DMS 273 treated with DMSO at 0.1 percent for 48 hours (cell line): ENCODE measurements at places on chromosomes 1 and 21.

DNA sequence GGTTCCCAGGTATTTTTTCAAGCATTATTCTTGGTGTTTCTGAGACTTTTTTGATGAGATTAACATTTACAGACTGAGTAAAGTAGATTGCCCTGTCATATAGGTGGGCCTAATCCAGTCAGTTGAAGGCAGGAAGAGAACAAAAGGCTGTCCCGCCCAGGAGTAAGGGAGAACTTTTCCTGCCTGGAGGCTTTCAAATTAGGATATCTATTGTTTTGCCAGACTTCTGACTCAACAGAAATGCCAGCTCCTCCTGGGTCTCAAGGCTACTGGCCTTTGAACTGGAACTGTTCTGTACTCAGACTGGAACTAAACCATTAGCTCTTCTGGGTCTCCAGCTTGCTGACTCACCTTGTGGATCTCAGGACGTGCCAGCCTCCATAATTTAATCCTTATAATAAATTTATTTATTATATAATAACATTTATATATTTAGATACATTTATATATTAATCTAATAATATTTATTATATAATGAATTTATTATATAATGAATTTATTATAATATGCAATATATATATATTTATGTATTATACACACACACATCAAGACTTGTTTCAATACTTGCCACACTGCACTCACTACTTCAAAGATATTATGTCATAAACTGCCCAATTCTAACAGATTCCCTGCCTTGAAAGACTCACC is 510.8 kb upstream of the B3GALT2 start:
- no peak for DNase-seq

DNA sequence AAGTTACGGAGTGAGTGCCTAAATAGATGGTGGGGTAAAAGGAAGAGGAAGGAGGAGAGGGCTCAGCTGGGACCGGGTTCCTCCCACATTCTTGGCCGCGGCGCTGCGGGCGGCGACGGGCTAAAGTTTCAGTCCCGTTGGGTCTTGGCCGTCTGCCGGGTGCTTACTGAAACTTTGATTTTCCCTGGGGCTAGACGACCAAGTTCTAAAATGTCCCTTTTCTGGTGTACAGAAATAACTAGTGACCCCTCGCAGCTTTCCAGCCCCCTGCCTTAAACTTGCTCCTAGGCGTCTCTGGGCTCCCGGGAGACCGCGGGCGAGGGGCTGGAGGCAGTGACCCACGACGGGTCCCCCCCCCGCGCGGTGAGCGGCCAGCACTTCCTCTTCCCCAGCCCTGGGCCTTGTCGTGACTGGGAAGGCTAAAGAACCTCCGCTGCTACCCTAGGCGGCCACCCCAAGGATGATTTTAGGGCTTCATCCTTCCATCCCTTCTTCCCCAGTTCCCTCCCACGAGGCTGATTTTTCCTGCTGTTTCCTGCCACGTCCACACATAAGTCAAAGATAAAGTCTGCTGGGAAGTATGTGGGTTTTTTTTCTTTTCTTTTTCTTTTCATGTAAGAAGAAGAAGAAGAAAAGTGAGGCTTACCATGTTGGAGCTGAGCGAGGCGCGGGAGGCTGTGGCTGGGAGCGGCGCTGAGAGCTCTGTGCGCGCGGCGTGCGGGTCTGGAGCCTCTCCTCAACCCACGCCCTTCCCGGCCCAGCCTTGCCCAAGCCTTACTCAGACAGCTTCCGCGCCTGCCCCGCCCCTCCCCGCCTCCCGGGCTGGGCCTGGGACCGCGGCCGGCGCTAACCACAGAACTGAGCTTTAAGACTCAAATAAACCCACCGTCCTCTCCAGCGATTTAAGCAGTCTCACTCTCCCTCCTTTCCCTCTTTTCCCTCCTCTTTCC is at the start of gene S100A11:
TSS of gene S100A11 (minus strand) at position 738 of the 950 bp plus-strand sequence. CDS start at position 649, 89 bp downstream.
- no peak for DNase-seq

- no peak for DNase-seq
Measured at GRCh38 chr1:30061292-30062220, 661.8 kb downstream of the MATN1 start.

DNA sequence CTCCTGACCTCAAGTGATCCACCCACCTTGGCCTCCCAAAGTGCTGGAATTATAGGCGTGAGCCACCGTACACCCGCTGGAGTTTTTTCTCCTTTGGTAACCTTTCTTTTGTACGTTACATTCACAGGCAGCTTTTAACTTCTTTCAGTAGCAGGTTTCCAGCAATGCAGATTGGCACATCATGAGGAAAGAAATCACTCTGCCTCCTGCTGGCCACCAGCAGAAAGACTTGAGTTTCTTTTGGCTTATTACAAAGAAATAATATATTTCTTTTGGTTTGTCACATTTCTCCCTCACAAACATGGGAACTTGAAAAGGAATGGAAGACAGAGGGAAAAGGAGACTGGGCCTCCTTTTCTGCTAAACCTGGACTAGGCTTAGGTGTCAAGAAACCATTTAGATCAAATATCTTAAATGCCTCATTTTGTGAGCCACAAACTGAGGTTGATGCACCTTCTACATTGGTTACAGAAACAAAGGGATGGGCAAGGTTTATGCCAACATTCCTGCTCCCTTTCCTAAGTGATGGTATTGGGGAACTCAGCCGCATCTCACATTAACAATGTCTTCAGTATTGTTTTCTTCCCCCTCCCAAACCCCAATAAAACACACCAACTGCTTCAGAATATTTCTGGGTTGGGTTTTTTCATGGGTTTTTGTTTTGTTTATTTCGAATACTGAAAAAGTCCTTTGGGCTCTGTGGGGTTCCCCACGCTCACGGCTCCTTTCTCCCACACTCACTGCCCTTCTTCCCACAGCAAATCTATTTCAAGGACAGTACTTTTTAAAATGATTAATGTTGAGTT is 7.7 kb downstream of the ENSA start:
- peak; percentile 95 for DNase-seq

DNA sequence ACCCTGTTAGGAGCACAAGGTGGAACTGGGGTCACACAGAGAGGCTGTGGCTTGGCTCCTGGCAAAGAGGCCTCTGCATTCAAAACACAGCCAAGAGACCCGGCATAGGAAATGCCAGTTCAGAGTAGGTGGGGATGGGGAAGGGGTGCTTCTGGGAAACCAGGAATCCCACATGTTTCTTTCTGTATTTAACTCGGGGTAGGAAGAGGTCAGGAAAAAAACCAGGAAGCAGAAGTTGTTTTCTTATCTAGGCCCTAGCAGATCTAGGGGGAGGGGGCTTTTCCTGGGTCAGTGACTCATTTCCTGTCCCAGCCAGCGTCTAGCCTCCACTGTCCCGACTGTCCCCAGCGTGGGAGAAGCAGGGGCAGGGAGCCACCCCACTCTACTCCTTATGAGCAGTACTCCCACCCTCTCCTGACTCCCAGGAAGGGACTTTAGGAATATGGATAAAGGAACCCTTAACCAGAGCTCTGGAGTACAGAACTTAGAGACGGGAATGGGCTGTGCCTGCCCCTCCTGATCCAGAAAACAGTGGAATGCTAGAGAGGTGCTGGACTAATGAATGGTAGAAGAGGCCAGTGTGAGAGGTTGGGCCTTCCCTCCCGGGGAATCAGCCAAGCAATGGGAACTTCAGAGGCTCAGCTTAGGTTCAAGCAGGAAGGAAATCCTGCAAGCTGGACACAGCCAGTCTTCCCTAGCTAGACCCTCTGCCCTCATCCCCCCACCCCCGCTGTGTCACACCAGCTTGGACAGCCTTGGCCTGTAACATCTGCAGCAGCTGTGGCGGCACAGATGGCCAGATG is 5.7 kb downstream of the FHL3 start:
- no peak for DNase-seq

GRCh38 chr1:24540906-24541710 is 14.8 kb upstream of the NCMAP start:
- no peak for DNase-seq

- DNase-seq = no peak
Measured at GRCh38 chr1:109910963-109911798, 532 bp downstream of the CSF1 start.

- DNase-seq = no peak
Measured at GRCh38 chr21:45012662-45013259, 61.6 kb upstream of the ADARB1 start.

DNA sequence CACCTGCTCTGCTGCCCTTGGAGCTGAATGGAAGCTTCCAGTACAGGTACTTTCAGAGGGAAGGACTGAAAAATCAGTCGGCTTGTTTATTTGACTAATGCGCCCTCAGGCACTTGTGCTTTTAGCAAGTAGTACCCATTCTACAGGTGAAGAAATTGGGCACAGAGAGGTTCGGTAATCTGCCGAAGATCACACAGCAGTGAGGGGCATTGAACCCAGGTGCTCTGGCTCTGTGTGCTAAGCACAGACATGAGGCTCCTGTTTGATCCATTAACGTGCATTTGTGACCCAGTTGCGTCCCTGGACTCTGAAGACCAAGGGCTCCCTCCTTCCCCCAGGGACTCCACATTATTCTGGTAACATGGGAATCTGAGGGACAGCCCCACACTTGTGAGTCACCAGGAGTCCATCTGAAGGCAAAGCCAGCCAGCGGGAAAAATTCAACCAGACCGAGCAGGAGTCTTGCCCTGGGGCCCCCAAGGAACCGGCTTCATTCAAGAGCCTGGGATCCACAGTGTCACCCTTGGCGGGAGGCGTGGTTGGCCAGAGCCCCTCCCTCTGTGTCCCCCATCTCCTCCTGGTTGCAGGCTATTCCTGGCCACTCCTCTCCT is 192.4 kb upstream of the ARHGEF16 start:
- DNase-seq = no peak

DNA sequence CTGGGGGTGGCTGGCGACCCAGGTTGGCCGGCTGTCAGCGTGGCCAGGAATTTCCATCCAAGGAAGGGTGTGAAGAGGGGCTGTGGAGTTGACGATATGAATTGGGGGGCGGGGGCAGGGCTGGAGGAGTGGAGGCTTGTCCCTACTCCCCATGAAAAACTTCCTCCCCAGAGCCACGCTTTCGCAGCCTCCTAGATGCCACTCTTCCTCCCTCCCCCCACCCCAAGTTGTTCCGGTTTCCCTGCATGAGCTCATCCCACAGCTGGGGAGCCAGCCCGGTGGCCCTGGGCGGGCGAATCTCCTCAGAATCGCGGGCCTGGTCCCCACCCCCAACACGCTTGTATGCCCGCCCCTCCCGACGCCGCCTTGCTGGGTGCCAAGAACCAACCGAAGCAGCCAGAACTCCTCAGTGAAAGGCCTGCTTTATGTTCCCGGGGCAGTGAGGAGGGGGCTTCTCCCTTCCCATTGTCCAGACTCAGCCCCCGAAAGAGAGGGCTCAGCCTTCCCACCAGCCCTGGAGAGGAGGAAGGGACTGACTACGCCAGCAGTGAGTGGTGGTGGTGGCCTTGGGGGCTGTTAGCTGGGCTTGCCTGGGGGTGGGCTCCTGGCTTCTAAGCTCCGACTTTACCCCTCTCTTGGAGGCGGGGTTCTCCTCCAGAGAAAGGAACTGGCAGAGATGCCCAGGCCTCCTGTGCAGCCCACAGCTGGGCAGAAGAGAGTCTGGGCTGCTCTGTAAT is 1.8 kb upstream of the CSMD2 start:
- DNase-seq = no peak

- DNase-seq = no peak
Measured at GRCh38 chr1:93723110-93723509, 41.5 kb upstream of the BCAR3 start.

GRCh38 chr1:195898924-195899323 is 709.3 kb downstream of the KCNT2 start:
- no peak for DNase-seq

DNA sequence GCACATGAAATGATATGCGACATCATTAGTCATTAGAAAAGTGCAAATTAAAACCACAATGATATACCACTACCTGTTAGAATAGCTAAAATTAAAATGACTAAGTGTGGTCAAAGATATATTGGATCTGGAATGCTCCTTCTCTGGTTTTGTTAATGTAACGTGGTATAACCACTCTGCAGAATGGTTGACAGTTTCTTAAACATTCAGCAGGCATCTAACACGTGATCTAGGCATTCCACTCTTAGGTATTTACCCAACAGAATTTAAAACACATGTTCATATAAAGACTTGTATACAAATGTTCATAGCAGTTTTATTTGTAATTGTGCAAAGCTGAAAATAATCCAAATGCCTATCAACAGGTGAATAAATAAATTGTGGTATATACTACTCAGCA is 165.0 kb upstream of the PLXNA2 start:
- no peak for DNase-seq

GRCh38 chr1:43445606-43446387 is 7.9 kb downstream of the HYI start:
- DNase-seq = no peak

DNA sequence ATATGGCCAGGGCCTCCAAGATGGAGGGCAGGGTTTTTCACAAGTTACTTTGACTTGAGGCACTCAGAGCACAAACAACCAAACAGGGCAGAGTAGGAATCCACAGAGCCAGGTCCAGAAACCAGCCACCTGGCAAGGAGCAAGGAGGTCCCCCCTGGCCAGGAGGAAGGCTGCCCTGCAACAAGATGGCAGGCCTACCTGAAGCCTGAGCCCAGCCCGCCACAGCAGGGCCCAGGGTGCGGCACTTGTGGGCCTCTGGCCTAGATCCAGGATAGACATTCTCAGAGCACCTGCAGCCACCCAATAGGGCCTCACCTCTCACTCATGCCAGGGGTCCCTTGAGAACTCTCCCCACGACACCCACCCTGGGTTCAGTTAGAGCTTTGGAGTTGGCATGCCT is 11.5 kb downstream of the SH3BGRL3 start:
- no peak for DNase-seq

DNA sequence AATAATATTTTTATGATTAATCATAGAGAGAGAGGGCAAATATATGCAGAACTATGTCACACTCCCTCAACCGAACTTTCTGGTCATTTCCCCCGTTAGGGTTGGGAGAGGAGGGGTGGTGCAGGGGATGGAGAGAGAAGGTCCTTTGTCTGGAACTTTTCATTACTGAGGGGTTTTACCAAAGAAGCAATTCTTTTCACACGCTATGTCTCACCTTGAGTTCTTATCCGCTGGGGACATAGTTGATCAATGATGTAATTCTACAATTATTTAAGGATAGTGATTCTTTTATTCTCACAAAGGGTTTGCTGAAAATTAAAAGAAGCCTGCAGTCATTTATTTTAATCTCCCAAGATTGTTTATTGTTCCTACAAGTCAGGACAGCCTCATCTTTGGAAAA is 98.3 kb upstream of the RUNX1 start:
- DNase-seq = no peak

- DNase-seq = no peak
Measured at GRCh38 chr1:20083178-20083944, 13.4 kb downstream of the PLA2G5 start.

GRCh38 chr1:246587606-246588005 is 21.4 kb downstream of the CNST start:
- no peak for DNase-seq

DNA sequence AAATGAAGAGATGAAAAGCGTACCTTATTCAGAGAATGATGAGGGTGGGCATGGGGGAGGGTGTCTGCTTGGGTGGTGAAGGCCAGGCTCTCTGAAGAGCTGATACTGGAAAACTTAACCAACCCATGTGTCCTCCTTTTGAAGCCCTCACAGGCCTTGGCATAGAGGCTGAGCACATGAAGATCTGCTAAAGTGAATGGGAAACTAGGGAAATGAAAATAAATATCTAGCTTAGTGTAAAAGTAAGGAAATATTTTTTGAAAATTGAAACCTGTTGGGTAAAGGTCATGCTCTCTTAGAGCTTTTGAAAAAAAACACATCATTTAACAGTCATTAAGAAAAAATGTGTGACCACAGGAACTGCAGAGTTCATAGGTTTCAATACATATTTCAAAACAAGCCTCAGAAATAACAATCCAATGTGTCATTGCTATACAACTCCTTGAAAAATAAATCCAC is 40.5 kb upstream of the RALGPS2 start:
- no peak for DNase-seq
